ENCODE measurements at places on chromosomes 3 and 15.

DNA sequence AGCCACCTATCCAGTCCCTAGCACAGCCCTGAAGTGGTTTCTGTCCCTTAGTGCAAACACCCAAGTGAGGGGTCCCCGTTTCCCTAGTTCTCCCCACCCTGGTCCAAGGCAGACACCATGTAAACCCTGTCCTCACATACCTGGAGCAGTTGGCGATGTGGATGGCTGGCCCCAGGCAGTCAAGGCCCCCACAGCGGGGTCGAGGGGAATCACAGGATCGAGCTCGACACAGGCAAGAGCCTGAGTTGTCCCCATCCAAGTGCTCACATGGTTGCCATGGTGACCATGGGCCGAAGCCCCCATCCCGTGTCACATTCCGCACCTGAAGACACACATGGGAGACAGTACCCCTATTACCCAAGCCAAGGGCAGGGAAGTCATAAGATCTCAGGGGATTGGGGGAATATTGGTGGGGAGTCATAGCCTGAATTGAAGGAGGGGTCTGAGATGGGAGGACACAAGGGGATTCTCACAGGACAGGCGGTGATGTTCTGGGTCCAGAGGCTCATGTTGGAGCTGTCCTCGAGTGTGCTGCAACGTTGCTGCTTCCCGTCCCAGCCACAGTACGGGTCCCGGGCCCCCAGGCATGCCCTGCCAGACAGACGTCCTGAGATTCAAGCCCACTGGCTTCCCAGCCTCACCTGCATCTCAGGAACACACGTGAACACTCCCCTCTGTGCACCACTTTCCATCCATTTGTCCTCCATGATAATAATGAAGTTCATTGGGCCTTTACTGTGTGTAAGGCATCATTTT is 112.1 kb downstream of the SEMA5B start:
- DNase-seq: no peak

GRCh38 chr3:120272286-120272685 is 12.7 kb downstream of the GPR156 start:
- no peak for DNase-seq

DNA sequence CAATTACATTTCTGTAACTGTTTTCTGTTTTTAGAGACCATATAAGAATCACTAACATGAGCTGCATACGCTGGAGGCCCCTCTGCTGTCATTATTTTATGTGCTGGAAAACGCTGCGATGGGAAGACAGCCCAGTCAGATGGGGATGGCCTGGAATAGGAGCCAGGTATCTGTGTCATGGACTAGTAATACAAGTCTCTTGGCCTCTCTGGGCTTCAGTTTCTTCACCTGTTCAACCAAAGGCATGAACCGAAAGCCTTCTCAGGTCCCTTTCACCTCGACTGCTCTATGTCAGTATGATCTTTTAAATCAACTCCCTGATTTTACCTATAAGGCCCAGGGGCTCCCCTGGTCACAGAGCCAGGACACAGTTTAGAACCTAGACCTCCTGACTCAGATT is 14.6 kb upstream of the RFTN1 start:
- DNase-seq: no peak

DNA sequence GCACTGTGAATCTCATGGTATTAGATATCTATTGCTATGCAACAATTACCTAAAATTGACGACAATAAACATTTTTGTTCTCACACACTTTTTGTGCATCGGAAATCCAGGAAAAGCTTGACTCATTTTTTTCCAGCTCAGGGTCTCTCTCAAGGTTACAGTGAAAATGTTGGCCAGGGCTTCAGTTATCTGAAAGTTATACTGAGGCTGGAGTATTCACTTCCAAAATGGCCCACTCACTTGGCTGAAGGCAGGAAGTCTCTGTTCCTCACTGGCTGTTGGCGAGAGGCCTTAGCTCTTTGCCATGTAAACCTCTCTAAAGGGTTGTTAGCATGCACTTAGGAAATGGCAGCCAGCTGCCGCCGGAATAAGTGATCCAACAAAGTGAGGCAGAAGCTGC is 41.4 kb downstream of the OSTN start:
- no peak for DNase-seq

DNA sequence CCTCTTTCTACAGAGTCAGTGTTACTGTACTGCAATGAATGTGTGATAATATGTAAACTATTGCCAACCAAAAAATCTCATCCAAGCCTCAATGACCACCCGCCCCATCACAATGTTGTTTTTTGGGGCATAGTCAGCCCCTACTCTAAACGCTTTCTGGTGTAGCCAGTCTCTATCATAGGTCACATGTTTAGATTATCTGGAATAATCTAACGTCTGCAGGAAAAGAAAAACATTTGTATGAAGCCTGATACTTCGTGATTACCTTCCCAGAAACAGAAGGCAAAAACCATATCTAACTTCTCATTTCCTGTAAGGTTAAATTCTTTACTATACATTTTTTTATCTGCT is 1331.8 kb upstream of the GBE1 start:
- no peak for DNase-seq

DNA sequence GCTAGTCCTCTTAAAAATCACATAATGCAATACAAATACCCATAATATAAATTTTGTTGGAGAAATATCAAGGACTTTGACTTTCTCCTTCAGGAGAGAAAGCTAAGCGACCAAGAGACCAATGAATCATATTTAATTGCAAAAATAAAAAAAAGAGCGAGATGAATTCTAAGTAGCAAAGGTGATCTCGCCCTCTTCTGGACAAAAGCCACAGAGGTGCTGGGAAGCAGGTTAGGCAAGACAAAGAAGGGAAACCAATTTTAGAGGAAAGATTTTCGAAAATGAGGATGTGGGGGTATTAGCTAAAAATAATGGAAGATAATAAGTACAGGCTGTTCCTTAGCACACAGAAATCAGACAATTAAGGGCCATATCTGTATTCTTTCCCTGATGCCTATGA is 111.4 kb upstream of the PLAAT1 start:
- DNase-seq: no peak

- DNase-seq: no peak
Observed at GRCh38 chr15:32721596-32721995, 3.8 kb downstream of the GREM1 start.

DNA sequence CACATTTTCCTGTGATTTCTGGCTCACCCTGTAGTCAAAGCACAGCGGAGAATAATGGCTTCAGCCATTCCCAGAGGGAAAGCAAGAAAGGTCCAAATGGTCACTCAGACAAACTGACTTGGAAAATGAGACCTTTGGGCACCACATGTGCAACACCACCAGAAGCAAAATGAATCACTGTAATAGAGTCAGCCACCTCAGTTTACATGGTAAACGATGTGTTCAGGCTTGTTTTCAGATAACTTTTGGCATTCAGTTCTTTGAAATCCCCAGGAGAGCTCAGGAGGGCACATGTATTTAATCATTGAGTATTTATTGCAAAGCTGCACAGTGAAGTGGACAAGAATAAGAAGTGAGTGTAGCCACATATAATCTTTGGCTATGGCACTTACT is 38.4 kb upstream of the ALCAM start:
- no peak for DNase-seq

DNA sequence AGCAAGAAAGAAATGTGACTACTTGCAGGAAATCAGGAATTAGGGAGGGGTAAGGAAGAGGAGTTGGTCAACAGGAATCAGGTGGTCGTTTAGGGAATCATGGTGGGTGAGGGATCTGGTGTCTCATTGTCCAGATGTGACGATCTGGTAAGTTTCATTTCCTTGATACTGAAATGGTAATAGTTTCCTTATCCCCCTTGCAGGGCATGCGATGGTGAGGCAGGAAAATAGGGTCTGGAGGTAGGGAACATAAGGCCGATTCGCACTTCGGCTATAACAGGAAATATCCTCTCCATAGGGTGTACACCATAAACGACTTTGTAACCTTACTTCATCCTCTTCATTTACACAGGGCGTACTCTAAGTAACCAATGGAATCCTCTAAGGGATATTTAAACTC is 574 bp upstream of the LRRC34 start:
- no peak for DNase-seq

- no peak for DNase-seq
Observed at GRCh38 chr15:51625236-51625635, 2.7 kb upstream of the DMXL2 start.

GRCh38 chr3:57733790-57734189 is 22.3 kb upstream of the SLMAP start:
- no peak for DNase-seq

DNA sequence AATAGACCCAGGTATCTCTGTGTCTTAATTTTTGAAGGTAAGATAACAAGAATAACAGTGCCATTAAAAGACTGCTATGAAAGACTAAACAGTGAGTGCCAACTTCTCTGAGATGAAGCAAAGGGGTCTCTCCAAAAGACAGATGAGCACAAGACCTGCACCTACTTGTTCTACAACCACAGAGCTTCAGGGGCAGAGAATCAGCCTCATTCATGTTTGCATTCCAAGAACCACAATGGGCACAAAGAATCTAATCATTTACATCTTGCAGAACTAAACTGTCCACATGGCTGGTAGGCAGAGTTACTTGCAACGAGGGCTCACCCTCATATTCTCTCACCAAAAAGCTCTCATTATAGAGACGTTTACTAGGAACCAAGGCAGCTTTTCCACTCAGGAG is 83.9 kb downstream of the PEAK1 start:
- DNase-seq: no peak

- DNase-seq: no peak
Observed at GRCh38 chr3:33732394-33732793, 14.3 kb upstream of the CLASP2 start.

GRCh38 chr3:191087391-191087790 is 111.7 kb upstream of the OSTN start:
- DNase-seq: no peak

DNA sequence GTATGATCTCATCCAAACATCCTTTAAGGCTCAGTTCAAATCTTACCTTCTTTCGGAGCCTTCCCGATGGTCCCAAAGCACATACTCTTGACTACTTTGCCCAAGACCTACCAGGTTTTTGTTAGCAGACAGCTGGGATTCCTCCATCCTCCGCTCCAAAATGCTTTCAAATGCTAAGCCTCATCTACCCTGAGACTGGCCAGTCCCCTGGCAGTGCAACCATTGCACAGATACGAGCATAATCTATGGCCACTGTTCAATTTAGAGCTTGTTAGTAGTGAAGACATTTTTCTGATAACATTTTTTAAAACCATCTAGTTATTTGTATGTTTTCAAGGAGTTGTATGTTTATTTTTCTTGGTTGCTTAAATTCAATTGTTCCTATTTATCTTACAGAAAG is 264.4 kb upstream of the NR2F2 start:
- no peak for DNase-seq

Measured in DMS 273 treated with DMSO at 0.1 percent for 48 hours (cell line).